ENCODE measurements at places on chromosomes 7 and 10. TPM values are rescaled to one million over a fixed set of nuclear protein-coding genes. Genes with fewer than 3 reads are reported as not detected.

KAT6B gene
- total RNA-seq: 38.4 TPM

FAM25C gene
- not detected for total RNA-seq

PRR15 gene
- 2.5 TPM for total RNA-seq

STEAP2 gene
- total RNA-seq: 31.0 TPM

PNLIPRP1 gene
- 0.99 TPM for total RNA-seq

DNA sequence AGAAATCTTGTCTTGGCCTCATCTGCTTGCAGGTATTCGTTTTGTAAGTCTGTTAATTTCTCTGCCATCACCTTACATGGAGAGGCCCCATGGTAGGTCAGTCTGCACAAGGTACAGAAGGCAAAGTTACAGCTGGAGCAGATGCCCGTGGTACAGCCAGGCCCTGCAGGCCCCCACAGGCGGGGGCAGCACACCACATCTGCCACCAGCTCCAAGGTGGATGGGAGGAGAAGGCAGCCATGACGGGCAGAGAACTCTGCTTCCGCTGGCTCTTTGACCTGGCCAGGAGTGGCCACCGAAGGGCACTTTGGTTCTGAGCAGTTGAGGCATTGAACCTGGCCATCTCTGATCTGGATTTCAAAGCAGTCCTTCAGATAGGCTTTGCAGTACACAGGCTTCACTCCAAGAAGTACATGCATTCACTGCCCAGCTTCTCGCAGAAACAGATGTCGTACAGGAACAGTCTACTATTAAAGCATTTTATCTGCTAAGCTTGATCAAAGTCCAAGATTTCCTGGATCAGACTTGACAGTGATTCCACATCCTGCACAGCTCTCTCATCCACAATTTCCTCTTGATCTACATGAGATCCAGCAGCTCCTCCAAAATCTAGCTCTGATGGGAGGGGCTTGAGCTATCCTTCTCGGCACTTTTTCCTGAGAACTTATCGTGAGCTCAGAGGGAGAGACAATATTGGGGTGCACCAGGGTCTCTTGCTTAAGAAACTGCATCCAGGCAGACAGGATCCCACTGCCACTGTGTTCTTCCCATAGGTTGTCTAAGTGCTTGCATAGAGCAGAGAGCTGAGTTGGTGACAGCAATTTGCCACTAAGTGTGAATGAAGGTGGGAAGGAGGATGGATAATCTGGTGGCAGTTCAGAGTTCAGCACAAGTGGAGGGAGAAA, 120.7 kb downstream of the TRRAP start:
- DNase-seq: no peak

DNA sequence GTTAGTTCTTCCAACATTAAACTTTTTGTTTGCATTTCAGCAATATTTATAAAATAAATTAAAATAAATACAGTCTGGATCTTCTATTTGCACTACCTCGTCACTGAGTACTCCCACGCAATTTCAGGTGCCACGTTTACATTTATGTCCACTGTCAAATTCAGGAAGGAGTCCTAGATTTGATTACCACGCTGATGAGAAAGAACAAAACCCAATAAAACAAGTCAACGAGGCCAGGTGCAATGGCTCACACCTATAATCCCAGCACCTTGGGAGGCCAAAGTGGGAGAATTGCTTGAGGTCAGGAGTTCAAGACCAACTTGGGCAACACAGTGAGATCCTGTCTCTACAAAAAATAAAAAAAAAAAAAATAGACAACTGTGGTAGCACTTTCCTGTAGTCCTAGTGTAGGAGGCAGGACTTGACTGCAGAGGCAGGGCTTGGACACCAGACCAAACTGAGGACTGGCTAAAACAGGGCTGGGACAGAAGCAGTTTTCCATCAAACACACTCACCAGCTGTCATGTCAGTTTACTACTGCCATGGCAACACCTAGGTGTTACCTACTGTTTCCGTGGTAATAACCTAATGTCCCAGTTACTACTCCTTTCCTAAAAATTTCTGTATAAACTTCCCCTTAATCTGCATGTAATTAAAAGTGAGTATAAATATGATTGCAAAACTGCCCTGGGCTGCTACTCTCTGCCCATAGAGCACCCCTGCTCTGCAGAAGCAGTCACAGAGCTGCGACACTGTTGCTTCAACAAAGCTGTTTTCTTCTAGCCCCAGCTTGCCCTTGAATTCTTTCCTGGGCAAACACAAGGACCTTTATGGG, 341.7 kb downstream of the PARD3 start:
- no peak for DNase-seq

DNA sequence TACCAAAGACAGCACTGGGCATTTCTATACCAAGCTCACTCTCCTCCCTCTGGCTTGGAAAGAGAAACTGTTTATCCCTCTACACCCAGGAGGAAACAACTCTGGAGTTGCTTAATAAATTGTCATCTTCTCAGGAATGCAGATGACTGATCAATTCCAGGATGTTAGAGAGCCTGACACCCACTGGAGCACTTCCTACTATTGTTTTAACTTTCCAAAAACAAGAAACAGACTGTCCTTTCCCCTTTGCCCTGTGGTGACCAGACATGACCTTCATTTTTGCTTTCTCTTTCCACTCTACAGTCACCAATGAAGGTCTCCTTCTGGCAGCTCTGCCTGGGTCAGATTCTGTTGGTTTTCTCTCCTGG, 19.6 kb downstream of the GIMAP4 start:
- DNase-seq: no peak

DNA sequence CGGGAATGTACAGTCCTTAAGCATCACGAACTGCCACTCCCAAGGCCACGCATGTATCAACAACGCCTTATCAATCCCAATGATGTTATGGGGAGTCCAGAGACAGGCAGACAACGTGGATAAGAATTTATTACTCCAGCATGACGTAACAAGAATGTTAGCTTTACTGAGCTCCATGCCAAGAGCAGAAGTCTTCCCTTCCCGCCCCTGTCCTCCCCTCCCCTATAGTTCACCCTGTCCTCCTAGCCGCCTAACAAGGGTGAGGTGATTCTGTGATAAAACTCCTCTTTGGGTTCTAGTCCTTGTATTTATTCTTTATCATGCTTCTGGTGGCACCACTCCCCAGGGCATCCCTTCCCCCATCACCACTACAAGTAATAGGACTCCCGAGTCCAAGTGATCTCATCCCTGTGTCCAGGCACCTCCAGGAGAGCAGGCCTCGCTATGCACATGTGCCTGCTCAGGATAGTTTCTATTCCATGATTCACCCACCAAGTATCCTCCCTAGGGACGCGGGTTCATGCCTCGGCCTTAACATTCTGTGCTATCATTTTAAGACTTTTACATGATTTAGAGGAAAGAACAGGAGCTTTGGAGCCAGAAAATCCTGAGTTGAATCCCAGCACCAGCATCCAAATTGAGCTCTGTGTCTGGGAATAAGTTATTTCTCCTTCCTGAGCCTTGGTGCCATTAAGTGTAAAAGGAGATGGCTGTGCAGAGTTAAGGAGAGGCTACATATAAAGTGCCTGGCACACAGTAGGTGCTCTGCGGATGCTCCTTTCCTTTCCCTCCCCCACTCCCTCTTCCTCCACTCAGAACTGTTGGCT, 15.4 kb downstream of the GSDME start:
- DNase-seq: no peak

- DNase-seq: no peak
Observed at GRCh38 chr7:96277921-96278320, 44.0 kb downstream of the SLC25A13 start.

DNA sequence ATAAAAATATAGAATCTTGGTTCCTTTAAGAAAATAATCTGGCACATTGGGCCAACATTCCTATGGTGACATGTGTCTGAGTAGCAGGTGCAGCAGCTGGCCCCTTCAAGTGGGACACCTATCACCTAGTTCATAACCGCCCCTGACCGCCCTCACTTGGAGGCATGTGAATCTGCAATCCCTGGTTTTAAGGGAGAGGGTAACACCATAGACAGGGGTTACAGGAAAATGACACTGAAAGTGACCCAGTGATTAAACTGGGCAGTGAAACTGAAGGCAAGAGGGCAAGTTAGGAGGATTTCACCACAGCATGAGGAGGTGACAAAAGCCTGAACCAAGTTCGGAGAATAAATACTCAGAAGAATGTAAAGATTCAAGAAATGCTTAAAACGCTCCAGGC, 1.1 kb downstream of the RSU1 start:
- no peak for DNase-seq

GRCh38 chr7:45662018-45662417, 87.8 kb downstream of the ADCY1 start:
- DNase-seq: no peak

DNA sequence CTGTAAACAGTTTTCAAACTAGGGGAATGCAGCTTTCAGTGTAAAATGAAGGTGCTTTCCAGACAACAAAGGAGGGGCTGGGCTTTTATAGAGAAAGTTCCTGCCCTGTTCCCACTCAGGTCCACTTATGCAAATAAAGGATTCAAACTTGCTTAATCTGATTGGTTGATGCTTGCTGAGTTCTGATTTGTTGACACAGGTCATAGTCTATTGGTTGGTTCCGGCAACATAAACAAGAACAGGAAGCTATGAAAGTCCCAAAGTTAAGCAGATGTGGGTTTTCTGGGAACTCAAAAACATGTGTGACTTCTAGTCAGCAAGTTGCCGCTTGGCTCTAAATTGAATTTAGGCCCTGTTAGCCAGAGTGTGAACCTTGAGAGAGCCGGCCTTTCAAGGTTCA, 194.2 kb upstream of the SVIL start:
- DNase-seq: no peak

- DNase-seq: no peak
Observed at GRCh38 chr10:13890233-13891127, 303.7 kb downstream of the PRPF18 start.
